ENCODE measurements at places on chromosomes 5 and 9.

DNA sequence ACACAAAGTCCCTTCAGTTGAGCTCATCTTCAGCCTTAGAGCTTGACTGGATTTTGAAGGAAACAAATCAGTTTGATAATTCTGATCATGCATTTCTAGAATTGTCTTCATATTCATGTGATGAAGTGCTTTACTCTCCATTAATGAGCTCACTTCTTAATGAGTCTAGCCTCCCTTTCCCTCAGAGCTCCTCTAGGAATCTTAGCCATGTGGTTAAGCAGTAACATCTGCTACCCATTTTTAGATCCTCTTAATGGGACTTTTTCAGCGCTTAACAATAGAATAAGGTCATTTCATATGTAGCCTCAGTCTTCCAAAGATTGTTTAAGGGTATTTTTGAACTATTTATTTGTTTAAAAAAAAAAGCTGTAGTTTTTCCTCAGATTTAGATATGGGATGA lies 36.9 kb upstream of the LURAP1L start:
- no peak for DNase-seq

- no peak for DNase-seq
Measured at GRCh38 chr9:124356745-124357390, 58.4 kb downstream of the PSMB7 start.

DNA sequence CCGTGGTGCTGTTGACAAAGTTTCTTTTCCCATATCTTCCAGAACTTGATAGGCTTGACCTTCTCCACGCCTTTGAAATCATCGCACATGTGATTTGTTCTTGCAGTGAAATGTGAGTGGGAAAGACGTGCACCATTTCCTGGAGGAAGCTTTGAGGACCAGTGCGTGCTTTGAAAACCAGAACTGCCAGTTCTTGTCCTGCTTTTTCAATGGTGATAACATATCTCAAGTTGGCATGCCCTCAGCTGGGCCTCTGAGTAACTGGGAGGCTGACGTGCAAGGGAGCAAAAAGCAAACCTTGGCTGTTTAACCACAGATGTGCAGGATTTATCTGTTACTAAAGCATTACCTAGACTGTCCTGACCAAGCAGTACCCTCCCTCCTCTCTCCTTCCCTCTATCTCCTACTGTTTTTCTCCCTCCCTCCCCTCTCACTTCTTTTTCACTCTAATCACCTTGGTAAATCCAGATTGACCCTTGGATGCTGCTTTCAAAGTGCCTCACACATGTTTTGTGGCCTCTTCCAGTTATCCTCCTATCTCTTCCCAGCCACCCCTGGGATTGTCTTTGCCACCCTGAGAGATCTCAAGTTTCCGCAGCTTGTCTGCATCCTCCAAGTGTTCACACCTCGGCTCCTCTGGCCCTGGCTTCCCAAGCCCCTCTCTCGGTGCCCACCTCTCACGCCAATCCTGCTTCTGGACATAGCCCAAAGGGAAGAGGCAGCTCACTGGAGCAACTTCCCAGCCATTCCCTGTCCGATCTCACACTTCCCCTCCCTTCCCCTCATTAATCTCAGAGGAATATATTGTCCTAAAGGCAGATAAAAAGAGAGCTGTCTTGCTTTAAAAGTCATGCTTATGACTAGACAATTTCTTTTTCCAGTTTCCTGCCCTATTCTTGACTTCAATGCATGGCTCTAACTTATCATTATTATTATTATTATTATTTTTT lies 198.3 kb downstream of the ERCC6L2 start:
- DNase-seq, result no peak

DNA sequence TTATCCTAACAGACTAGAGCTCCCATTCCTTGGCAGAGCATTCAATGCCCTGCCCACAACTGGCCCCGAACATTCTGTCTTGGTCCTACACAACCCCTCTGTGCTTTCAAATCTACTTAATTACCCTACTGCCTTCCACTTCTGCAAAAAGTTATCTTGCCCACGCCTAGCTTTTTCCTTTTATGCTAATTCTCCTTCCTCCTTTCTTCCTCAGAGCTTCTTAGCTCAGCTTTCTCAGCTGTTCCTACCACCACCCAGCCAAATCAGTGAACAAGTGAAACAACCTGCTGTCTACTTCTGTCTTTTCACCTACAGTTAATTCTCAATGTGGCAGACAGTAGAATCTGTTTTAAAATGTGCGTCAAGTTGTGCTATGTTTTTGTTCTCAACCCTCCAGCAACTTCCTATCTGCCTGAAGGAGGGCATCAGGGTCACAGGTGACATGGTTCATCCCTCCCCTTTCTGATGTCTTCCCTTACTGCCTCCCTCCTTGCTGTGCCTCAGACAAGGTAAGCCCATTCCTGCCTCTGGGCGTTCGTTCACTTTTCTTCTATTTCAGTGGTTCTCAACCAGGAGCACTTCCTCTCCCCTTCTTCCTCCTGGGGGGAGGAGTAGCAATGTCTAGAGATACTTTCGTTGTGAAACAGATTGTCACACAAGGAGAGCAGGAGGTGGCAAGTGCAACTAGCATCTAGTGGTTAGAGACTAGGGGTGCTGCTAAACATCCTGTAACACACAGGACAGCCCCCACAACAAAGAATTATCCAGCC lies 1.3 kb upstream of the REEP5 start:
- DNase-seq, result no peak

DNA sequence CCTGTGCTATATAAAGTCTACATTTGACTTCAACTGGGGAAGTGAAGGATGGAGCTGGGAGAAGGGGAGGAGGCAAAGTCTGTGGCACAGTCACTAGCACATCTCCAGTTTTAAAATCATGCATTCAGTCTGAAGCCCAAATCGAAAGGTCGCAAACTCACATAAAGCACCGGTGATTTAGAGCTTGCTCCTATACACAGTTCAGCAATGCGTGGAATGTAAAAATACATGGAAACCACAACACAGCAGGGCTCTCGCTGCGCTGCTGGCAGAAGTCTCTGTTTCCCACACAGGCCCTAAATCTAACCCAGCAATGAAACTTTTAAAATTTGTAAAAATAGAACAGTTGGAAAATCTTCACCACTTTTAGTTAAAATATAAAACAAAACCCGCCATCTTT lies 68.2 kb downstream of the EBF1 start:
- no peak for DNase-seq

DNA sequence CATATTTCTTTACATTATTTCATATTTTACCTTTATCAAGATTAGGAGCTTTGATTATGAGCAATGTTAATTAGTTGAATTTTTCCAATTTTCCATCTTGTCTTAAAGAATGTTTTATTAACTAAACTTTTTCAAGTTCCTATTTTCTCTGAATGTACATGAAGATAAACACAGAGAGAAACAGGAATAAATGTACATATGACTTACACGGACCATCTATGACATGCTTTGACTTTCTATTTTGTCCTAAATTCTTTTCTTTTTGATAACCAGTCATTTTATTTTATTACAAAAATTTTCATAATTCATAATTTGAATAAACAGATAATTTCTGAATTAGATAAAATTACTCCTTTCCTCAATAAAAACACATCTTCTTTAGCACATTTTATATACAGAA lies 1038.8 kb upstream of the ARRDC3 start:
- DNase-seq, result no peak

DNA sequence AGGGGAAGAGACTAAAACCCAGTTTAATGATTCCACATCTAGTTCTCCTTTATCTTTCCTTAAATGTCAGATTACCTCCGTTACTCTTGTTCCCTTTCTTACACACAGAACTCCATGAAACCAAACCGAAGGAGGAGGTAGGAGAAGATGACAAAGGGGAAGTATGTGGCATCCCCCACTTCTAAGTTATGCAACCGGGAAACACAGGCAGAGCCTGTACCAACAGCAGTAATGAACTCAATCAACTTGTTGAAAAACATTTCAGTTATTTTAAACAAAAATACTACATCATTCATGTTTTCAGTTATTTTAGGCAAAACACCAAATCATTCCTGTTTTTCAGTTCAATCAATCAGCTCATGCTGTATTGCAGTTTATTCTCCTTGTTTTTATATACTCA lies 101.8 kb downstream of the PCSK1 start:
- no peak for DNase-seq

GRCh38 chr5:113271015-113271414 lies 163.8 kb downstream of the TSSK1B start:
- no peak for DNase-seq

- DNase-seq, result no peak
Measured at GRCh38 chr5:37272511-37272910, 23.3 kb upstream of the CPLANE1 start.

GRCh38 chr9:1386420-1386819 lies 336.3 kb downstream of the DMRT2 start:
- no peak for DNase-seq

- no peak for DNase-seq
Measured at GRCh38 chr5:173318881-173319620, 9.2 kb downstream of the STC2 start.

DNA sequence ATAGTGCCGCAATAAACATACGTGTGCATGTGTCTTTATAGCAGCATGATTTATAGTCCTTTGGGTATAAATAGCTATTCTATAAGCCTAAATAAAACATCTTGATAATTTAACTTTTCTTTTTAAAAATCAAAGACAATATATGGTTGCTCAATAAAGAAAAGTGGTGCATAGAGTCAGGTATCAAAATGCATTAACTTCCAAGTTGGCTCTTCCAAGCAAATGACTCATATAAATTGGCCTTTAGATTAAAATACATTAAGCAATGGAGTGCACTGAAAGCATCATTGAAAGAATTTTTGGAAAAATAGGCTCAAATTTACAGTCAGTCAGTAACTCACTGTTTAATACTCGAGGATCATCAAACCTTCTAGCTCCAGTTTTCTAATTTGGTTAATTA lies 106.6 kb downstream of the PLCXD3 start:
- no peak for DNase-seq

GRCh38 chr5:54722846-54723433 lies 205.4 kb downstream of the SNX18 start:
- no peak for DNase-seq

DNA sequence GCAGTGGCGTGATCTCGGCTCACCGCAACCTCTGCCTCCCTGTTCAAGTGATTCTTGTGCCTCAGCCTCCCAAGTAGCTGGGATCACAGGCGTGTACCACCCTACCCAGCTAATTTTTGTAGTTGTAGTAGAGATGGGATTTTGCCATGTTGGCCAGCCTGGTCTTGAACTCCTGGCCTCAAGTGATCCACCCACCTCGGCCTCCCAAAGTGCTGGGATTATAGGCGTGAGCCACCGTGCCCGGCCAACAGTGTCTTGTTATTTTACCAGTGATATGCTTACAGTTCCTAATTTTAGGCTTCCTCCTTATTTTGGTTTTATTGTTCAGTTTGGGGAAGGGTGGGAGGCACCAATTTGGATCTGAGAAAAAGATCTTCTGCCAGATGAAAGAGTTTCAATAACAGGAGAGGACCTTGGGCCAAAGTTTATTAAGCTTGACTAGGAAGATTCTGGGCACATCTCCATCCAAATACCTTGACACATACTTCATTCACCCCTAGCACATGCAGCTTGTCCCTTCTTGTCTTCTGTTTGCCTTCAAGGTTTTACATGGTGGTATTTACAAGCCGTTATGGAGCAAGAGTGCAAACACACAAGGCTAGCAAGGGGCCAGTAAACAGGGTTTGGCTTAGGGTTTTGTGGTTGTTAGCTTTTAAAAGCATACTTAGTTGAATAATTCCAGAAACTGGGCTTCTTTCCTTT lies 168.1 kb upstream of the DMRT1 start:
- no peak for DNase-seq

- no peak for DNase-seq
Measured at GRCh38 chr5:127303404-127303803, 12.8 kb downstream of the MEGF10 start.

- DNase-seq, result no peak
Measured at GRCh38 chr5:53211799-53212198, 102.2 kb upstream of the MOCS2 start.

GRCh38 chr5:15008476-15008875 lies 136.9 kb upstream of the ANKH start:
- DNase-seq, result no peak

- no peak for DNase-seq
Measured at GRCh38 chr5:161138751-161139455, 286.9 kb upstream of the ATP10B start.

DNA sequence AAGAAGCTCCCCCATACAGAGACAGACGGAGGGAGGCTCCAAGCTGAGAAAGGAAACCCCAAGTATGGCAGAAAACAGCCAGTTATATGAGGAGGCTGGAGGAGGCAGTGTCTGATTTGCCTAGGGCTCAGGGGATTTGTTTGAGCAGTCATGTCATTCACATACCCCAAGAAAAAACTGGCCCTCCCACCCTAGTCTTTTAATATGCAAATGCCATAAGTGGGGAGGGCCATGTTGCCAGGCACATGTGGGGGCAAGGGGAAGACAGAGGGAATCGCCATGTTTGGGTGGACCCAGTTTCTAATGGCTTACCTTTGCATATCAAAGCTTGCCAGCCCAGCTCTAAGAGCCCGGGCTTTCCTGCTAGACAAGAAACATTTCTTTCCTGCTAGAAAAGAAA lies 1163.8 kb downstream of the TAF11L14 start:
- no peak for DNase-seq

- no peak for DNase-seq
Measured at GRCh38 chr9:21965401-21965951, 28.7 kb downstream of the CDKN2A start.

DNA sequence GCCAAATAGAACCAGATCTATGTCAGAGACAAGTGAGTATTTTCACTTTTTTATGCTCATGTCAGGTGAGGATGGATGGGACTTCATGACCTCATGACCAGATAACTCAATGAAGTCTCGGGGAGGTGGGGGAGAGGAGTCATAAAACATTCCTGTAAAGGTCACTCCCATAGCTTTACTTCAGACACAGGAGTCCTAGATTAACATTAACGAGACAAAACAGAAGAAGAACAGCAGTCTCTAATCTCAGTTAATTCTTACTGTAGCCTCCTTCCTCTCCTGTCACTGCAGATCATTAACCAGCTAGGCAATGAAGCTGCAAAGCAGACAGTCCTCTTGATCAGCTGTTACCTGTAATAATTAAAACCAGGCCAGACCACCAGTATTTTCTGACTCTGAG lies 11.2 kb downstream of the CRHBP start:
- DNase-seq, result no peak

DNA sequence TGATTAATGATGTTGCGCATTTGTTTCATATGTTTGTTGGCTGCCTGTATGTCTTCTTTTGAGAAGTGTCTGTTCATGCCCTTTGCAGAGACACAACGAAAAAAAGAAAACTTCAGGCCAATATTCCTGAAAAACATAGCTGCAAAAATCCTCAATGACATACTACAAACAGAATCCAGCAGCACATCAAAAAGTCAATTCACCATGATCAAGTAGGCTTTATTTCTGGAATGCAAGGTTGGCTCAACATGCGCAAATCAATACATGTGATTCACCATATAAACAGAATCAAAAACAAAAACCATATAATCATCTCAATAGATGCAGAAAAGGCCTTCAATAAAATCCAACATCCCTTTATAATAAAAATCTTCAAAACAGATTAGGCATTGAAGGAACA lies 1.9 kb upstream of the ANKS6 start:
- no peak for DNase-seq

All from stimulated activated CD8-positive, alpha-beta memory T cell treated with anti-CD3 and anti-CD28 coated beads, Interleukin-4, amount 100 ng/mL, for 4 hours (primary cell).